NCI-H1417 (cell line): ENCODE measurements at places on chromosomes 13 and 19.

- no peak for DNase-seq
Measured at GRCh38 chr19:35462476-35462953, 14.5 kb downstream of the FFAR2 start.

DNA sequence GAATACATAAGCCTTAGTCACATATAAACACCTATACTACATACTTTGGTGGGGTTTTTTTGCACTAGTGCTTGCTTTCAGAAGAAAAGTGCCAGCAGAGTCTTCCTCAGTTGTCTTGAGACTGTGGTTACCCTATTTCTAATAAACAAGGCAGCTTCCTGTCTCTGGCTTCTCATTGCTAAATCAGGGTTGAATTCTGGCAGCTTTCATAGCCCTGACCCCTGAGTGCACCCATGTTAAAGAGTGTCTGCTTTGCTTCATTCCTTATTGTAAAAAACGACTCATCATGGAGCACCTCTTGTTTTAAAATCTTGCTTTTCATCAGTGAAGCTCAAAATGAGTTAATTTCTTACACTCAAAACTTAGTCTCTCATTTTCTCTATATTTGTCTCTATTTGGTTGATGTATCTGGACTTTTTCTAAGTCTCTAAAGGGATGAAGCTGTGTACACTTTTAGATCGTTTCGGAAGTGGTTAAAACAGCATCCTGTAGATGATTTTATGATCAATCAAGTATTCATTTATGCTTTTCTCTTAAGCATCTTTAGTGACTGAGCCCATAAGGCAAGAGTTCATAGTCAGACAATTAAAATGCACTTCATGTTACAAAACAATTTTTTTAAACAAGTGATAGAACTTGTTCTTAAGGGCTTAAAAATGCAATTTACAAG is 72.1 kb downstream of the KLF12 start:
- no peak for DNase-seq

DNA sequence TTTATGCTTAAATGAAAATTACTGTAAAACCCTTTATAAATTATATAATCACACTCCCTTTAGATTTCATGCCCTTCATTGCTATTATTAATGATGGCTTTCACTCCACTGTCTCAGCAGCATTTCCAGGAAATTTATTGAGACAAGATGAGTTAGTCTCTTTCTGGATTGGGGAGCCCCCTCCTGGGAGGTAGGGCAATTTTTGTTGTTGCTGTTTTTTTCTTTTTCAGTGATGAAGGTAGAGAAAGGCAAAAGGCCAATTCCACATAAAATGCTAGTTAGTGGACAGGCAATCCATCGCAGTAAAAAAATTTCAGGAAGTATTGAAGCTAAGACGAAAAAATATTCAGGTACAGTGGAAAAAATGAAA is 80.2 kb downstream of the TEX26 start:
- peak; percentile 42 for DNase-seq

DNA sequence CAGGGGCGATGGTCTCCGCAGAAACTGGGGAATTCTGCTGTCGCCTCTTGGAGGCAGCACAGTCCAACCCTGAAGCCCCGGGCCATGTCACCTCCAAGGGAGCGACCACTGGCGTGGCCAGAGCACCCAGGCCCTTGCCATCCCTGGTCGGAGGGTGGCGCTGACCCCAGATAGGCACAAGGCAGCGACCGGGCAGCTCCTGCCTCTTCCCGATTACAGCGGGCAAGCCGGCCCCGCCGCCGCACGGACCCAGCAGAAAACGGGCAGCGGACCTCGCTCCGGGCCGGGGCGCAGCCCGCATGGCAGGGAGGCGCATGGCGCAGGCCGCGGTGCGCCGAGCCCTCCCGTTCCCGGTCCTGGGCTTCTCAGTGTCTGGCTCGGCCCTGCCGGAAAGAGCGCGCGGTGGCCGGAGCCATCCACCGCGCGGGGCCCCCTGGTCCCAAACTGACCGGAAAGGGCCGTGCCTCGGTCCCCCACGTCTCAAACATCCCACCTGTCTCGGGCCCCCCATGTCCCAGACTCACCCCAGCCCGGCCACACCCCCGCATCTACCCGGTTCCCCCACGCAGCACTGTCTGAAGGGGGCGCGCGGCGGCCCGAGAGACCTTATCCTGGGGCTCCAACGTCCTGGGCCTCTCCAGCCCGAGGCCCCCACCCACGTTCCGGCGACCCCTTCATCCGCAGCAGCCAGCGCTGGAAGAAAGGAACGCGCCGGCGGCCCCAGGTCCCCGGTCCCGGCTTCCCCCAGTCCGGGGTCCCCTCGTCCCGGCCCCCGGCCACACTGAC is 727 bp downstream of the CERS1 start:
- peak; percentile 67 for DNase-seq

- DNase-seq = no peak
Measured at GRCh38 chr13:34751492-34751891, 190.6 kb upstream of the NBEA start.

DNA sequence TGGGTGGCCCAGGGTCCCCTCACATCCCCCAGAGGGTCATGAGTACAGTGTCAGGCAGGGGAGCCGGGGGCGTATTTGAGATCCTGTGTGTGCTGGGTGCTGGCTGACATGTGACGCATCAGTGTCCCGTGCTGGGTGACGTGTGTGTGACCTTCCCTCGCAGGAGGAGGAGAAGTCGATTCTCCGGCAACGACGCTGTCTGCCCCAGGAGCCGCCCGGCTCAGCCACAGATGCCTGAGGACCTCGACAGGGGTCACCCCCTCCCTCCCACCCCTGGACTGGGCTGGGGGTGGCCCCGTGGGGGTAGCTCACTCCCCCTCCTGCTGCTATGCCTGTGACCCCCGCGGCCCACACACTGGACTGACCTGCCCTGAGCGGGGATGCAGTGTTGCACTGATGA is 25.8 kb downstream of the PNPLA6 start:
- DNase-seq = no peak

- no peak for DNase-seq
Measured at GRCh38 chr19:58355908-58356765, 2.8 kb upstream of the A1BG start.
